ENCODE measurements at places on chromosomes 3 and 15. TPM values are rescaled to one million over a fixed set of nuclear protein-coding genes. Genes with fewer than 3 reads are reported as not detected.

The GPR62 gene
- total RNA-seq = not detected

The SCN11A gene
- total RNA-seq = under 0.01 TPM

The SCAMP5 gene
- total RNA-seq = 0.39 TPM

The CIP2A gene
- total RNA-seq = 9.0 TPM

The DNAH12 gene
- 0.11 TPM for total RNA-seq

The RARB gene
- total RNA-seq = not detected

The NAALADL2 gene
- total RNA-seq = 32.6 TPM

The ADIPOQ gene
- not detected for total RNA-seq

The CCR4 gene
- under 0.01 TPM for total RNA-seq

The SLC2A2 gene
- total RNA-seq = 0.11 TPM

The TRPC1 gene
- total RNA-seq = 8.7 TPM

The CPLX3 gene
- not detected for total RNA-seq

The ARGFX gene
- not detected for total RNA-seq

The PLA1A gene
- total RNA-seq = 0.87 TPM

The CHRD gene
- total RNA-seq = not detected

The CD200 gene
- total RNA-seq = not detected

The PPARG gene
- 49.5 TPM for total RNA-seq

The C3orf49 gene
- total RNA-seq = not detected

The EPB42 gene
- not detected for total RNA-seq
